ENCODE measurements at places on chromosomes 7 and 10.

- no peak for DNase-seq
These were observed 644.5 kb upstream of the GALNT17 start for GRCh38 chr7:70487428-70487827.

- no peak for DNase-seq
These were observed 859.3 kb upstream of the C7orf33 start for GRCh38 chr7:147731311-147731710.

- no peak for DNase-seq
These were observed 184.1 kb downstream of the RELN start for GRCh38 chr7:103805346-103805745.

DNA sequence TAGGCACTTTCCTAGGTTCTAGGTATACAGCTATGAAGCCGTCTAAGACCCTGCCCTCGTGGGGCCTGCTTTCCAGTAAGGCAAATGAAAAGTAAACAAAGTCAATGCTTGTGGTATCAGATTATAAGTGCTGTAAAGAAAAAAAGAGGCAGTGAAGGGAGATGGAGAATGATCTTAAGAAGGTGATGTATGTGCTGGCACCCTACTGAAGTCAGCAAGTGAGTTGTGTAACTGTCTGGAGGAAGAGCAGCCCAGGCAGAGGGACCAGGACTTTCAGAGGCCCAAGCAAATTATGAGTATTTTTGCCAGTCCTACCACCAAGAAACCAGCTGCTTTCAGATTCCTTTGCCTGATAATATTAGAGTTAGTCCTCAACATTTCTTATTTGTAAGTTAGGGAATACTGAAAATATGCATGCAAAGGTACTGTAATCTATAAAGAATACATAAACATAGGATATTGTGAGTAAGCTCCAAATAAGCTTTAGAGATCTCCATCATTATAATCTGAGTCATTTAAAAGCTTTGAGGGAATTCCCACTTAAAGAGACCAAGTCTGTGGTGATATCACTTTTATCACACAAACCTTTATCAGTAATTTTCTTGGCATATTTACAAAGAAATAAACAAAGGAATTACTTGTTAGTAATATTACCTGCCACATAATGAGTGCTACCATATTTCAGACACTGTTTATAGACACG is 329.2 kb upstream of the LRGUK start:
- no peak for DNase-seq

GRCh38 chr10:6813856-6814255 is 233.8 kb upstream of the PRKCQ start:
- DNase-seq: no peak

GRCh38 chr7:71504697-71505441 is 372.9 kb downstream of the GALNT17 start:
- DNase-seq: no peak

DNA sequence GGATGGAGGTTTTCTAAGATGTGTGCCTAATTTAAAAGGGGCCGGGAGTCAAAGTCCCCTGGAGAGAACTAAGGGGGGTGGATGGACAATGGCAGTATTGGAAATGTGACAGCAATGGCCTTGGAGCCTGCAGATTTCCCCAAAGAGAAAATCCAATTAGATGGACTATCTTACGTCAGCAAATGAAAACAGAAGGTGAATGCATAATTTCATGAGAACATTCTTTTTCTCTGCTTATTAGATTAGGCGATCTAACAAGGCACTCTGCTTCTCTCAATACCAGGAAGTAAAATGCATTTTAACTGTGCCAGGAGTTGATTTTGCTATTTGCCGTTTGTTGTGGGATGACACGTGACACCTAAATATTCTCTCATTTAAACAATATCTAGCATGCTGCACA is 226.6 kb downstream of the ADAM12 start:
- DNase-seq: no peak

DNA sequence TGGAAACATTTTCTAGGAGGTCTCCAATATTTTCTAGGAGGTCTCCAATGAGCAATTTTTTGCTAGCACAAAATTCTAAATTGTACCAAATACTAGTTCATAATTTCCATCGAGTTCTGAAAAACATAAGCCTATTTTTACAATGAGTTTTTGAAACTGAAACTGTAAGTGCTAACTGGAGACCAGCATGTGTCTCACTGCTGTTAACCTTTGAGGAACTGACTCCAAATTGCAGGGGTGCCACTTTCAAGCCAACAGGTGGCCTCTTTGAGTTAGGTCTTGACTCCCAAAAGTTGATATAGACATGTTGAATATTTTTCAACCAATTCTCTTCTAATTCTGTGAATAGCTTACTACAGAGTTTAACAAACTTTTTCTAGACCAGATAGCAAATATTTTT is 58.8 kb downstream of the CAV1 start:
- no peak for DNase-seq

- no peak for DNase-seq
These were observed 4.6 kb upstream of the ZNF862 start for GRCh38 chr7:149833495-149834130.

GRCh38 chr7:55073051-55073511 is 54.3 kb downstream of the EGFR start:
- no peak for DNase-seq

GRCh38 chr7:128236924-128237586 is 4.0 kb upstream of the LEP start:
- DNase-seq: no peak

GRCh38 chr7:40945788-40946187 is 757.1 kb downstream of the INHBA start:
- no peak for DNase-seq

GRCh38 chr10:3482200-3482993 is 302.6 kb downstream of the KLF6 start:
- no peak for DNase-seq

- no peak for DNase-seq
These were observed 20.1 kb downstream of the PILRA start for GRCh38 chr7:100393233-100393905.

GRCh38 chr7:98287486-98287959 is 6.0 kb downstream of the BRI3 start:
- DNase-seq: no peak

GRCh38 chr10:131871673-131872005 is 29.2 kb upstream of the PPP2R2D start:
- DNase-seq: no peak

DNA sequence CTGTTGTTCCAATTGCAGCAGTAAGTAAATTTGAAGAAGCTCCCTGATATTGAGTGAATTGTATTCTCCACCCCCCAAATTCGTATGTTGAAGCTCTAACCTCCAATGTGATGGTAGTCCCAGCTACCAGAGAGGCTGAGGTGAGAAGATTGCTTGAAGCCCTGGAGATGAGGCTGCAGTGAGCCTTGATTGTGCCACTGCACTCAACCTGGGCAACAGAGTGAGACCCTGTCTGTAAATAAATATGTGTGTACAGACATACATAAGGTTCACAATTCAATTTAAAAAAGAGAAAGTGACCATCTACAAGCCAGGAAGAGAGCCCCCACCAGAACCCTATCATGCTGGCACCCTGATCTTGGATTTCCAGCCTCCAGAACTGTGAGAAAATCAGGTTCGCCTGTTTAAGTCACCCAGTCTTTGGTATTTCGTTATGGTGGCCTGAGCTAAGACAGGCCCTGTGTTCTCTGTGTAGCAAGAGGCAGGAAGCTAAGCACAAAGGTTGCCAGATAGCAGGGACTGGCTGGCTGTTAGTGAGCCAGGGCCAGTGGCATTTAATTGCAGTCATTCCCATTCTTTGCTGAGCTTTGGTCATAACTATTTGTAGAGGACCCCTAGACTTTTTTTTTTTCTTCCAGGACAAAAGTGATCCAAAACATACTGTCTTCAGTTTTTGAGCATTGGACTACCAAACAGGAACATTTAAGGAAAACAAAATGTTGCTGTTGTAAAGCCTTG is 45.6 kb downstream of the AUTS2 start:
- DNase-seq: no peak

- no peak for DNase-seq
These were observed 21.5 kb upstream of the C10orf120 start for GRCh38 chr10:122721111-122721510.

- DNase-seq: no peak
These were observed 58.5 kb upstream of the FOXP2 start for GRCh38 chr7:114356133-114356532.

DNA sequence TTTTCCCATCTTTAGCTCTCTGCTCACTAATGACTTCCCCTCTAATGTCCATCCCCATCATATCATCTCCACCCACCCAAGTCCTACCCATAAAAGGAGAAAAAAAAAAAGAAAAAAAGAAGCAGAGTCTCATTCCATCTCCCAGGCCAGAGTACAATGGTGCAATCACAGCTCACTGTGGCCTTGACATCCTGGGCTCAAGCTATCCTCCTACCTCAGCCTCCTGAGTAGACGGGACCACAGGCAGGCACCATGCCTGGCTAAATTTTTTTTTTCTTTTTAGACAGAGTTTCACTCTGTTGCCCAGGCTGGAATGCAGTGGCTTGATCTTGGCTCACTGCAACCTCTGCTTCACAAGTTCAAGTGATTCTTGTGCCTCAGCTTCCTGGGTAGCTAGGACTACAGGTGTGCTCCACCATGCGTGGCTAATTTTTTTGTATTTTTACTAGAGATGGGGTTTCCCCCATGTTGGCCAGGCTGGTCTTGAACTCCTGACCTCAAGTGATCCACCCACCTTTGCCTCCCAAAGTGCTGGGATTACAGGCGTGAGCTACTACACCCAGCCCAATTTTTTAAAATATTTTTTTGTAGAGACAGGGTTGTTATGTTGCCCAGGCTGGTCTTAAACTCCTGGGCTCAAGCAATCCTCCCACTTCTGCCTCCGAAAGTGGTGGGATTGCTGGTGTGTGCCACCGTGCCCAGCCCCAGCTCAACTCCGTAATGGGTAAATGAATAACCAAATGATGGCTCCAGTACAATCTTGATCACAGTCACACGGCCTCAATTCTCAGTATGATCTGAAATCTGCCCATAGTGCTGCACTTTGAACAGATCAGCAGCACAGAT is 24.6 kb upstream of the SGMS1 start:
- no peak for DNase-seq

DNA sequence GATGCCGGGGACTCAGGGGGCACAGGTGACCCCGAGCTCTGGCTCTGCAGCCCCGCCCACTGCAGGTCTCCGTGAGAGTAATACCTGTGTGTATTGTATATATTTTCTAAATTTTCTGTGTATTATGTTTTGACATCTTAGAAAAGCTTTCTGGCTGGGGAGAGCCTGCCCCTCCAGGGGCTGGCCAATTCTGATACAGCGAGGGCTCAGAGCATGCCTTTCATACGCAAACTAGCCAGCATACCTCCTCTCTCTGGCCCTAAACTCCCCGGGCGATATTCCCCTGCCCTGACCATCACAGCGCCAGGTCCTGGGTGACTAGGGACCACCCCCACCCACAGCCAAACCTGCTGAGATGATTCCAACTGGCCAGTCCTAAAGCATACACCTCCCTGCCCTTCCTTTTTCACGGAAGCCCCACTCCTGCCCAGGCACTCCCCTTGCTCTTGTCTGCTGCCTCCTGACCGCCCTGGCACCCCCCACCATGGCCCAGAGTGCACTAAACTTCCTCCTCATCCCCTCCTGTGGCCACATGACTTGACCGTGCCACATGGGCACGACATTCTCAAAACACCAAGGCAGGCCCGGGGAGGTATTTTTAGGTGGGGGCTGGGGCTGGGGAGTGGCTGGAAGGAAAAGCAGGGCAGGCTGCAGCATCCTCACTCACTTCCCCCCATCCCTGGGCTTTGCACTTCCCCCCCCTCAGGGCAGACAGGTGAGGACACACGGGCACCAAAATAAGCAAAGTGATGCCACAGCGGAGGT is 61.5 kb downstream of the INSIG1 start:
- no peak for DNase-seq

DNA sequence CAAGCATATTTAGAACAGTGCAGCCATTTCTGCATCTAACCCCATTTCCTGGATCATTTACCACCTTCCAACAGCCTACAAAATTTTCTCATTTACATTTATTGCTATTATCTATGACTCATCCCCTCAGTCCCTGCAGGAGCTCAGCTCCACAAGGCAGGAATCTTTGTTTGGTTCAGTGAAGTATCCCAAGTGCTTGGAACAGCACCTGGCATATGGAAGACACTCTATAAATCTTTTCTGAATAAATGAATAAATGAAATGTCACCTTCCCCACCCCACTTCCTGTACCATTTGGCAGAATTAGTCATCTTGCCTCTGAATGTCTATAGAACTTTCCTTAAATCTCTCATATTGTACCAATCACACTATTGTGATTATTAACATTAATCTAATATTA is 110.7 kb downstream of the HIP1 start:
- no peak for DNase-seq

GRCh38 chr7:44484482-44485313 is 5.8 kb downstream of the NUDCD3 start:
- no peak for DNase-seq

GRCh38 chr7:114791771-114792170 is 130.1 kb upstream of the MDFIC start:
- no peak for DNase-seq

- no peak for DNase-seq
These were observed 425 bp upstream of the MTG1 start for GRCh38 chr10:133393401-133394063.

DNA sequence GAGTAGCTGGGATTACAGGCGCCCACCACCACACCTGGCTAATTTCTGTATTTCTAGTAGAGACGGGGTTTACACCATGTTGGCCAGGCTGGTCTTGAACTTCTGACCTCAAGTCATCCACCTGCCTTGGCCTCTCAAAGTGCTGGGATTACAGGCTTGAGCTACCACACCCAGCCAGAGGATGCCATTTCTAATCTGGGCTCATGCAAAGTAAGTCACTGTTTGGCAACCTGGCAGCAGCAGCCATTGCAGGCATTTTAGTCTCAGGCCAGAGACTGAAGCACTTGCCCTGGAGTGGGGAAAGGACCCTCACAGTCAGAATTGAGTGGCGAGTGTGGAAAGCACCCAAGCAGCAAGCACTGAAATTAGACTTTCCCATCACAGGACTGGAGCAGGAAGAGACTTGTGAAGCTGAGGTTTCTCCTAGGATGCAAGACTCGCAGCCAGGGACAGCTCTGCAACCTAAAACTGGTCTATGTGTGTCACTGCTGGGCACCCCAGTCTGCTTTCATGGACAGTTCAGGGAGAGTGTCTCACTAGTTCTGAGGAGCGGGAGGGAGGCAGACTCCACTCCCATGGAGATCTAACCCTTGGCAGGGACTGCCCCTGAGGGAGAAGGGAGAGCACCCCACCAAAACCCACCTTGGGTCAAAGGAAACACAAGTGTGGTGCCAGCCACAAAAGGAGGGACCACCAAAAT is 27.6 kb downstream of the SNX13 start:
- no peak for DNase-seq

GRCh38 chr10:119210633-119211032 is 3.3 kb downstream of the GRK5 start:
- no peak for DNase-seq

GRCh38 chr10:104328896-104329710 is 9.2 kb downstream of the ITPRIP start:
- DNase-seq: peak; percentile 46

DNA sequence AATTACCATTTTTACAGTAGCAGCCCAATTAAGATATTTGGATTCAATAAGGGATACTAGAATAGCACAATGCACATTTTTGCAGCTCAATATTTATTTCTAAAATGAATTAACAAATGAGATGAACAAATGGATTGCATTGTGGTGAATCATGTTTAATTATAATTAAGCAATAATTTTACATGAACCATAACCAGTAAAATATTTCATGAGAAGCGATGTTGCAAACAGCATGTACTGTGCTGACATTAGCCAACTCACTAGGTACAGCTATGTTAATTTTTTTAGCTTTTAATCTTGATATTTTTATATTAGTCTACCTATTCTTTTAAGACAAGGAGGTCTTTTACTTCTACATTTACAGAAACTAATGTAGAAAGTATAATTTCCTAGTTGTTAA is 399.1 kb upstream of the AKR1E2 start:
- no peak for DNase-seq

- peak; percentile 10 for DNase-seq
These were observed 26.0 kb upstream of the ZNF273 start for GRCh38 chr7:64876792-64877713.

Measured in activated CD4-positive, CD25-positive, alpha-beta regulatory T cell (primary cell).